ENCODE measurements at places on chromosomes 13 and 19.

DNA sequence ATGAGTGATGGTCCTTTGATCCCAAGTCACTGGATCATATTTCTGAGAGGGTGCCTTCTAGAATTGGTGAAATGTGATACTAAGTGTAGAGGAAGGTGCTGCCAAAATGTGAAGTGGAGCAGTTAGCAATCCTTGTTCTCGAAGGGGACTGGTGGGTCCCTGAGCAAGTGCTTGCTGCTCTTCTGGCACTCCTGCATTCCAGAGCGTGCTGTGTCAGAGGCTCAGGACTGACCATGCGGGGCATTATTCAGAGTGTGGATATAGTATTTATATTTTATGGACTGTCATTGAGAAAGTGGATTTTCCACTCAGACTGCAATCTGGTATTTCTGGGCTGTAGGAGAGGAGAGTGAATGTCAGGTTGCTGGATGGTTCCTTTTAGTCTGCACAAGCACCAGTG is 152.6 kb upstream of the KL start:
- H3K4me1 ChIP-seq = no peaks in the 10 kb centered on the region
- H3K4me3 ChIP-seq = no peak overlapping the region
- no peaks in the 10 kb centered on the region for H3K27me3 ChIP-seq
- no peak for DNase-seq
- H3K27ac ChIP-seq = no peak overlapping the region
- H3K36me3 ChIP-seq = no peaks in the 10 kb centered on the region

DNA sequence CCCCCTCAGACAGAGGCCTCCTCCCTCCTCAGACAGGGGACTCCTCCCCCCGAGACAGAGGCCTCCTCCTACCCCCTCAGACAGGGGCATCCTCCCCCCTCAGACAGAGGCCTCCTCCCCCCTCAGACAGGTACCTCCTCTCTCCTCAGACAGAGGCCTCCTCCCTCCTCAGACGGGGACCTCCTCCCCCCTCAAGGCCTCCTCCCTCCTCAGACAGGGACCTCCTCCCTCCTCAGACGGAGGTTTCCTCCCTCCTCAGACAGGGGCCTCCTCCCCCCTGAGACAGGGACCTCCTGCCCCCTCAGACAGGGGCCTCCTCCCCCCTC is 13.9 kb downstream of the C3 start:
- H3K4me3 ChIP-seq = no peak overlapping the region
- H3K27ac ChIP-seq = no peak overlapping the region
- H3K4me1 ChIP-seq = peaks cover 9% of the 10 kb centered on the region
- H3K27me3 ChIP-seq = peaks cover 32% of the 10 kb centered on the region
- no peaks in the 10 kb centered on the region for H3K36me3 ChIP-seq

GRCh38 chr13:113623491-113624234 is 34.3 kb downstream of the ATP4B start:
- no peak overlapping the region for H3K4me3 ChIP-seq
- H3K4me1 ChIP-seq = no peaks in the 10 kb centered on the region
- no peak overlapping the region for H3K27ac ChIP-seq
- H3K36me3 ChIP-seq = peaks cover 81% of the 10 kb centered on the region
- DNase-seq = no peak

DNA sequence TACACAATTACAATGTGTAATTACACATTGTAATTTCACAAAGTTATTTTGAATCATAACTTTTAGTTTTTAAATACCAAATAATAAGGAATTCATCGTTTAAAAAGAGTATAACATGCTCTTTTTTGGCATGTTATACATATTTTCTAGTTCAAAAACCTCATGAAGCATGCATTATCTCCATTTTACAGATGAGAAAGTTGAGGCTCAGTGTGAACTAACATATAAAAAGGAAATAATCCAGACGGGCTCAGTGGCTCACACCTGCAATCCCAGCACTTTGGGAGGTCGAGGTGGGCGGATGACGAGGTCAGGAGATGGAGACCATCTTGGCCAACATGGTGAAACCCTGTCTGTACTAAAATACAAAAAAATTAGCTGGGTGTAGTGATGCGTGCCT is 107.9 kb downstream of the PCDH9 start:
- DNase-seq = no peak
- no peak overlapping the region for H3K27ac ChIP-seq
- no peaks in the 10 kb centered on the region for H3K4me1 ChIP-seq

DNA sequence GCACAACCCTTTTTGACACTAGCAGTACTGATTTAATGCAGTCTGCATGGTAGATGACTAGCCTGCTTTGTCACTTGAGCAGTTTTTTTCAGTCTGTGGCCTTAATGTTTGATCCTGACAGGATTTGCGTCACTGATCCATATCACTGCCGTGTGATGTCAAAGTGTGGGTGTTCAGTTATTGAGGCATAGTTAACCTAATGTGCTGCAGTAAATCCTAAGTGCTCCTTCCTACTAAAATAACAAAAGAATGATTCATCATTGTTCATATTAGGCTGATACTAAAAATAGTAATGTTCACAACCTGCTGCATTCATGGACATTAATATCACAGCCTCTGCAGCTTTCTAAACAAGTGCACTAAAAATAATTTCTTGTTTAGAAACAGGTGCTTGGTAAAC is 121.9 kb upstream of the MLNR start:
- no peaks in the 10 kb centered on the region for H3K27me3 ChIP-seq
- no peak for DNase-seq
- no peak overlapping the region for H3K27ac ChIP-seq
- H3K4me1 ChIP-seq = peaks cover 25% of the 10 kb centered on the region
- no peak overlapping the region for H3K4me3 ChIP-seq

DNA sequence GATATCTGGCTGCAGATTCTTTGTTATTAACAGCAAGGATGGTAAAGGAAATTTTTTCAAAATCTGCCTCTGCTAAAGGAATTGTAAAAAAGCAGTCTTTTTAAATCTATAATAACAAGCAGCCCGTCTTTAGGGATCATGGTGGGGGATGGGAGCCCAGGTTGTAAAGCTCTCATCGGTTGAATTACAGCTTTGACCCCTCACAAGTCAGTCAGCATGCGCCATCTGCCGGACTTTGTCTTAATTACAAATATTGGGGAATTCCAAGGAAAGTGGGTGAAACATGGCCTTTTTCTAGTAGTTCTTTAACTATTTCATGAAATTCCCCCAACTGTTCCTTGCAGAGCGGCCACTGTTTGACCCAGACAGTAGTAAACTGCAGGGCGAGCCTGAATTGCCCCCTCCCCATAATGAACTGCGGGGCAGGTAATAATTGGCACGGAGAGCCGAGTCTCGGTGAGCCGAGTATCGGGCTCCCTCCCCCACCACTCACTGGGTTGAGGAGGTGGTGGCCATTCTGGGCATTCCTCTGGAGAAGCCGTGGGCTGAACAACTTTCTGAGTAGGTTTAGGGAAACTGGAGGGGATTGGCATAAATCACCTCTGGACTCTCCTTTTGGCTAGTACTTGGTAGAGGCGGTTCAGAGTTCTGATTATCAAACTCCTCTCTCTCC is 11.6 kb downstream of the ZNF578 start:
- H3K36me3 ChIP-seq = peaks cover 80% of the 10 kb centered on the region
- H3K27ac ChIP-seq = no peak overlapping the region
- H3K4me1 ChIP-seq = no peaks in the 10 kb centered on the region
- no peak overlapping the region for H3K4me3 ChIP-seq
- no peaks in the 10 kb centered on the region for H3K27me3 ChIP-seq

DNA sequence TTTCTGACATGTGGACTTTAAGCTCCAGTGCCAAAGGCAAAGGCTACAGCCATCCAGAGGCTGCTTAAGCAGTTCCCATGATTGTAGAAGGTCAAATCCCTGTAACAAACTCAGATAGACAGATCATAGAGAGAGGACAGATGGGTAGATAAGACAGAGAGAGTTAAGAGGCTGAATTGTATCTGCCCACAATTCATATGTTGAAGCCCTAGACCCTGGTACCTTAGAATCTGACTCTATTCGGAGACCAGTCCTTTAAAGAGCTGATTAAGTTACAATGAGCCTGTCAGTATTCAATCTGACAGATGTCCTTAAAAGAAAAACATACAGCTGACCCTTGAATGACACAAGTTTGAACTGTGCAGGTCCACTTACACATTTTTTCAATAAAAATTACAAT is 115.2 kb downstream of the RAP2A start:
- peaks cover 18% of the 10 kb centered on the region for H3K27me3 ChIP-seq
- H3K36me3 ChIP-seq = no peaks in the 10 kb centered on the region
- no peaks in the 10 kb centered on the region for H3K4me1 ChIP-seq
- H3K4me3 ChIP-seq = no peak overlapping the region
- no peak overlapping the region for H3K27ac ChIP-seq

DNA sequence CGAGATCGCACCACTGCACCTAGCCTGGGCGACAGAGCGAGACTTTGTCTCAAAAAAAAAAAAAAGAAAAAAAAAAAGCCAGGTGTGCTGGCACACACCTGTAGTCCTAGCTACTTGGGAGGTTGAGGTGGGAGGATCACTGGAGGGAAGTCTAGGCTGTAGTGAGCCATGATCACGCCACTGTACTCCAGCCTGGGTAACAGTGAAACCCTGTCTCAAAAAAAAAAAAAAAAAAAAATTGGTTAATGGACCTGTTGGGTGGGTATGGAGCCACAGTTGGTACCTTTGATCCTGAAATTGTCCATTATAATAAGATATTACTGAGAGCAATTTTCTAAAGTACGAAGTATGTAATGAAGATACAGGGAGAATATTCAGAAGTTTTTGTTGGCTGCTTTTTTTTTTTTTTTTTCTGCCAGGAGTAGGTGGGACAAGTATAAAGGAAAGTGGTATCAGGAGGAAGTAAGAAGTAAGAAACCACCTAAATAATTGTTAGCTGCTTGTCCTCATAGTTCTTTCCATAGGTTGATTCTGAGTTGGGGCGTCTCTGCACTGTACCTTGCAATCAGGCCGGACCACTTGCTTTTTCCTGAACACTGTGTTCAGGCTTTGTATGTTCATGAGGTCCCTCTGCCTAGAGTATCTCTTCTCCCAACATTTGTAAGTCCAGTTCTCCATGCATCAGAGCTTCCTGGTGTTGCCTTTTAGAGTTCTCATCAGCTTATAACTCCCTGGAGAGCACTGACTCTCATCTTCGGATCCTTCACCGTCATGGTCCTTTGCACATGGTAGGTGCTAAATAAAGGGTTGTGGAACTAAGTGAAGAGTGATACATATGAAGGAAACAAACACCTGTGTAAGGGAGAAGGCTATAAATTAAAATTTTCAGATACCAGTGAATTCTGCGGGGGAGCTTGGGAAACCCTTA is 31.7 kb downstream of the ARHGAP35 start:
- peaks cover 2% of the 10 kb centered on the region for H3K36me3 ChIP-seq
- H3K27me3 ChIP-seq = no peaks in the 10 kb centered on the region
- no peak overlapping the region for H3K4me3 ChIP-seq

GRCh38 chr13:48426052-48426451 is 13.1 kb upstream of the LPAR6 start:
- H3K4me1 ChIP-seq = peaks cover 25% of the 10 kb centered on the region
- H3K27me3 ChIP-seq = no peaks in the 10 kb centered on the region
- no peak overlapping the region for H3K4me3 ChIP-seq
- no peak overlapping the region for H3K27ac ChIP-seq
- H3K36me3 ChIP-seq = peaks cover 28% of the 10 kb centered on the region

DNA sequence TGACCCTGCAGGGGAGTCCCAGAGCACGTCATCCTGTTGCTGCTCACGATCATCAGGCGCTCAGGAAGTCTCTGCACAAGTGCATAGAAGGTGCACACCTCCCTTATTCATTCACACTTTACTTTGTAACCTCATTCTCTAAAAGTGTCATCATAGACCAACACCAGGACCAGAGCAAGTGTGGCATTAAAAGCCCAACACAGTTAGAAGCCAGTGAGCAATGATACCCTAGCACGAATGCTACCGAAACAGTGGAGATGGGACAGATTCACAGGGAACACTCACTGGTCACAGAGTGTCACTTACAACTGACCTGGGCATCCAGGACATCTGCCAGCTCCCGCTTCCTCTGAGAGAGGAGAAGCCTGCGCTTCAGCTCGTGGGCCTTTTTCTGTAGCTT is 17.0 kb downstream of the HAUS8 start:
- H3K4me3 ChIP-seq = no peak overlapping the region
- peaks cover 91% of the 10 kb centered on the region for H3K36me3 ChIP-seq
- no peak overlapping the region for H3K27ac ChIP-seq
- DNase-seq = no peak
- peaks cover 1% of the 10 kb centered on the region for H3K4me1 ChIP-seq

DNA sequence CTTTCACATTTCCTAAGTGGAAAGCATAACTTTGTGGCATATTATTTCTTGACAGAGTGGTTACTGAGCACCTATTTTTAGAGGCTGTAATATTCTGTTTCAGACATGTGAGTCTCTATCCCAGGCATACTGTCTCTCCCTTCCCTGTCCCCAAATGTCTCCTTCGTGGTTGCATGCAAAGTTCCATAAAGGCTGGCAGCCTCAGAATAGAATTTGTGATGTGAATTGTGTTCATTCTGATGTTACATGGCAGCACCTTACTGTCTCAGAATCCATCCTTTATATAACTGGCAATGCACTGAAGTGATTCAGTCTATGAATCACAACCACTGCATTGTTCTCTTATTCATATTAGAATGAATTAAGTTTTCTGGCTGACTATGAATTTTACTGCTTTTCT is 89.0 kb upstream of the SLC7A1 start:
- DNase-seq = no peak
- H3K27ac ChIP-seq = no peak overlapping the region
- H3K27me3 ChIP-seq = peaks cover 14% of the 10 kb centered on the region
- H3K4me1 ChIP-seq = no peaks in the 10 kb centered on the region

Data from activated T-cell treated with anti-CD3 and anti-CD28 coated beads, Interleukin-2, amount 50 U/mL, for 24 hours (primary cell).